Spinal cord (tissue), 10 donors: ENCODE measurements at places on chromosomes 3 and 15. TPM values are rescaled to one million over a fixed set of nuclear protein-coding genes. Genes with fewer than 3 reads are reported as not detected.

GRCh38 chr3:170180079-170180907, 1.2 kb downstream of the PHC3 start:
- H3K36me3 ChIP-seq = peaks cover 24% of the 10 kb centered on the region
- peak overlapping the region; percentile 94 for H3K27ac ChIP-seq
- no peak for DNase-seq
- H3K4me1 ChIP-seq = peaks cover 5% of the 10 kb centered on the region
- no peaks in the 10 kb centered on the region for H3K27me3 ChIP-seq
- peak overlapping the region; percentile 88 for H3K4me3 ChIP-seq

GRCh38 chr3:196377321-196377720, 39.1 kb upstream of the TM4SF19 start:
- no peak overlapping the region for H3K4me3 ChIP-seq
- H3K27me3 ChIP-seq = no peaks in the 10 kb centered on the region
- H3K36me3 ChIP-seq = peaks cover 19% of the 10 kb centered on the region
- DNase-seq = no peak
- no peak overlapping the region for H3K27ac ChIP-seq

DNA sequence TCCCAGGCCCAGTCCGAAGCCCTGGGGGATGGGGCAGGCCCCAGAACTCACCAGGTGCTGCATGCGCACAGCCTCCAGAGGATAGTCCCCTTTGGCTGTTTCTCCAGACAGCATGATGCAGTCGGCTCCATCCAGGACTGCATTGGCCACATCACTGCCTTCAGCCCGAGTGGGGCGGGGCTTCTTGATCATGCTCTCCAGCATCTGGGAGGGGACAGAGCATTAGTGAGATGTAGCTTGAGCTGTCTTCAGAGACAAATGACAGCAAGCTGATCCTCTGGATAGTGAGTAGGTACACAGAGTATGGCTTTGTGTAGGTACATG, 9.1 kb upstream of the GRAMD2A start:
- no peak overlapping the region for H3K4me3 ChIP-seq
- DNase-seq = no peak

Gene STAC
- 7.2 TPM for polyA plus RNA-seq

- no peak overlapping the region for H3K27ac ChIP-seq
- no peak overlapping the region for H3K4me3 ChIP-seq
- DNase-seq = no peak
- H3K4me1 ChIP-seq = no peaks in the 10 kb centered on the region
- no peaks in the 10 kb centered on the region for H3K27me3 ChIP-seq
- H3K36me3 ChIP-seq = no peaks in the 10 kb centered on the region
Observed at GRCh38 chr3:113377158-113377557, 64.1 kb downstream of the CFAP44 start.

DNA sequence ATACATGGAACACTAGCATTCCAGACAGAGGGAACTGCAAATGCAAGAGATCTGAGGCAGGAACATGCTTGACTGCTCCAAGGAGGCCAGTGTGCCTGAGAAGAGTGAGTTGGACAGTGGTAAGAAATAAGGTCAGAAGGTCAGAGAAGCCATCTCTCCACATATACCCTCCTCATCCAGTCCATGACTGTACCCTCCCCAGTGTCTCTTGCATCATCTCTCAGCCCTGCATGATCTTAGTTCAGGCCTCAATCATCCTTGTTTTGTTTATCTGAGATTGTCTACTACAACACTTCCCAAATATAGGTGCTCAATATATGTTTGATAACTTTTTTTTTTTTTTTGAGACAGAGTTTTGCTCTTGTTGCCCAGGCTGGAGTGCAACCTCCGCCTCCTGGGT, 5.5 kb upstream of the RSL24D1 start:
- H3K27me3 ChIP-seq = no peaks in the 10 kb centered on the region
- no peak overlapping the region for H3K4me3 ChIP-seq
- DNase-seq = no peak
- H3K36me3 ChIP-seq = no peaks in the 10 kb centered on the region

- no peak overlapping the region for H3K4me3 ChIP-seq
- DNase-seq = no peak
- no peak overlapping the region for H3K27ac ChIP-seq
- H3K36me3 ChIP-seq = no peaks in the 10 kb centered on the region
- H3K27me3 ChIP-seq = no peaks in the 10 kb centered on the region
- H3K4me1 ChIP-seq = no peaks in the 10 kb centered on the region
Observed at GRCh38 chr3:43917361-43917760, 226.6 kb downstream of the ABHD5 start.

Gene NOX5
- polyA plus RNA-seq = 0.81 TPM

DNA sequence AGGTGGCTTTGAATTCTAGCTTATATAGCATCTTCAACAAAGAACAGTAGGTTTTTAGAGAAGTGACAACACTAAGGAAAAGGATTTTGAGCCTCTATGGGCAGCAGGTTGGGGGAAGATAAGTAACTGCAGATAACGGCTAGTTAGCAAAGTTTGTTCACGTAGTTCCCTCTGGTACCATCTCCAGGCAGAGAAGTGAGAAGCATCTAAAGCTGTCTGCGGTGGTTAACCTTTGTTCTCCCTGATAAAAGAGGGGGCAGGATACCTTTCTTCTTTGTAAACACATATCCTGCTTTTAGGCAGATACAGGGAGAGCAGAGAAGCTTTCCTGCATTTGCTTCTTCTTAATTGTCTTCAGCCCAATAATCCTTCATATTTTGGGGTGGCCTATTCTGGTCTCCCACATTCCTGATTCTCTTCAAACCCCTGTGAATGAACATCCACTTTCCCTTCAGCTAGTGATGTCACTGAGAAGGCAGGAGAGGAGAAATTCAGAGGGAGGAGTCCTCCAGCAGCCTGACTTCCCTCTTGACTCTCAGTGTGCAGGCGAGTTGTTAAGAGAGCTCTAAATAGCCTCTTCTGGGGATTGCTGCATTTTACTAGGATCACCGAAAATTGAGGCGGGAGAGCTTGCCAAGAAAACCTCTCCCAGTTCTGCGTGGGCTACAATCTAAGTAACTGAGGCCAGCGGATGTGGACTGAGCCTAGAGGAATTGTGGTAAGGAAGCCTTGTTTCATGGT, 393.7 kb upstream of the C2CD4B start:
- no peaks in the 10 kb centered on the region for H3K27me3 ChIP-seq
- DNase-seq = no peak
- H3K4me3 ChIP-seq = no peak overlapping the region
- H3K4me1 ChIP-seq = no peaks in the 10 kb centered on the region

- DNase-seq = no peak
- no peaks in the 10 kb centered on the region for H3K27me3 ChIP-seq
- H3K27ac ChIP-seq = no peak overlapping the region
- H3K4me3 ChIP-seq = no peak overlapping the region
- H3K4me1 ChIP-seq = peaks cover 45% of the 10 kb centered on the region
- no peaks in the 10 kb centered on the region for H3K36me3 ChIP-seq
Observed at GRCh38 chr15:70257573-70258248, 160.0 kb upstream of the TLE3 start.

DNA sequence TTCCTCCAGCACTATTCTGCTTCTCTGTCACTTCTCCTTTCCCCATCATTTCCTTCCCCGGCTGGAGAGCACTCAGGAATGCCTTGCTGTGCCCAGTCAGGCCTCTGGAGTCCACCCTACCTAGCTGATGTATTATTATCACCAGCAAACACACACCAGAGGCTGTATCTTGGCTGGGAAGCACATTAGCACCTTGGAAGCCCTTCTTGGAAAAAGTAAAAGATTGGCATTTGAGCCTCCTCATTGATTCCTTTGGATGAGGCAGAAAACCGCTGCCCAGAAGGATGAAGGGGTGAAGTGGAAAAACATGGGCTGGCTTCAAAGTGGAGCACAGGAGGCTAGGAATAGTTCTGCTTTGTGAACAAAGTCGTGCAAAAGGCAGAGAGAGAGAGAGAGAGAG, 244.3 kb downstream of the RPLP1 start:
- H3K27ac ChIP-seq = no peak overlapping the region
- no peaks in the 10 kb centered on the region for H3K36me3 ChIP-seq
- H3K4me1 ChIP-seq = peaks cover 10% of the 10 kb centered on the region

DNA sequence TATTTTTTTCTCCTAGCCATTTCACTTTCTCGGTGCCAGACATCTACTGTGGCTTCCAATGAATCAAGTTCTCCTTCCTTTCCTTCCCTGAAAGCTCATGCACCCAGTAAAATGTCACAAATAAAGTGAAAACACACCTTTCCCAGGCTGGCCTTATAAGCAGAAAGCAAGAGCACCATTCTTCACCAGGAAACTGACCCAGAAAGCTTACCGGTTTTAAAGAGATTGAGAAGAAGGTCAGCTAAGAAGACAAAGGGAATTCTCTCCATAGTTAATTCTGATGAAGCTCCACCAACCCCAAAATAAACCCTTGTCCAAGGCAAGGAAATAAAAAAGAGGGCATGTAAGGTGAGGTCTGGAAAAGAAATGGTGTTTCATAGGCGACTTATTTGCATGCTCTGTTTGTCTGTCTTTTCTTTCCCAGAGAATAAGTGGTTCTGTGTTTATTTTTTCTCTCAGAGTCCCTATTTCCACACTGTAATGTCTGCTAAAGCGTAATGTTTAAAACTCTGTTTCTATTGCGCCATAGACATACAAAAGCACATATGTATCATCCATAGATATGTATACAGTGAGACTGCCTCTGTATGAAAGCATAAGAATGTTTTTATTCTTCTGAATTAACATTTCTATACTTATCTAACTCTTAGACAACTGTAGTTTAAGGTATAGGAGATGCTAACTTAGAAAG, 2.8 kb downstream of the LSAMP start:
- H3K27me3 ChIP-seq = no peaks in the 10 kb centered on the region
- H3K4me3 ChIP-seq = peak overlapping the region; percentile 79
- H3K36me3 ChIP-seq = no peaks in the 10 kb centered on the region
- H3K4me1 ChIP-seq = peaks cover 9% of the 10 kb centered on the region

Gene SH3GL3
- 94.1 TPM for polyA plus RNA-seq

Gene SLC9C1
- polyA plus RNA-seq = 0.40 TPM

DNA sequence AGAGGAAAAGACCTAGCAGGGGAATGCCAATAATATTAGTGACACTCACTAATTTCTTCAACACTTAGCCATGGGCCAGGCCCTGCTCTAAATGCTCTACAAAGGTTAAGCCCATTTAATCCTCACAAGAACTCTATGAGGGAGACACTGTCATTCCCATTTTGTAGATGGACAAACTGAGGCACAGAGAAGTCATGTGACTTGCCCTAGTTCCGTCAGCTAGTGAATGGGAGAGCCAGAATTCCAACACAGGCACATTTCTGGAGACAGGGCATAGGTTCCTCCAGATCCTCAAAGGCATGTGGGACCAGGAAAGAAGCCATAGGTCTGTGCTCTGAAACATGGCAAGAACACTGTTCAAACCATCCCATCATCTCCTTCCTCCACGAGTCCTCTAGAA, 31.5 kb downstream of the LOXL1 start:
- DNase-seq = no peak
- no peaks in the 10 kb centered on the region for H3K4me1 ChIP-seq
- H3K27me3 ChIP-seq = no peaks in the 10 kb centered on the region
- peaks cover under 1% of the 10 kb centered on the region for H3K36me3 ChIP-seq

Gene AAGAB
- 40.9 TPM for polyA plus RNA-seq

DNA sequence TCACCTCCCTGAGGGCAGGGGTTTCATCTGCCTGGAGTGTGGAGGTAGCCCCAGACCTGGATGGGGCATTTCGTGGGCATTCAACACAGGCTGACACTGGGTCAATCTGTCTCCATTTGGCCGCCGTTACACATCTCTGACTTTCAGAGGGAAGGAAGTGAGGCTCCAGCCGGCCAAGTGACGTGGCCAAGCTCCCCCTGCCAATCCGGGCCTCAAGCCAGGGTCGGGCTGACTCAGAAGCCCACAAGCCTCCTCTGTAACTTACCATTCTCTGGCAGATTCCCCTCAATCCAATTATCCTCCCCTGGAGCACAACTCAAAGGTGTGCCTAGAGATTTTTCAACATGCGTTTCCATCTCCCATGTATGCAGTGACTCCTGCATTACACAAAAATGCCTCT, 227.6 kb downstream of the KLF13 start:
- no peak for DNase-seq
- H3K27me3 ChIP-seq = no peaks in the 10 kb centered on the region
- peaks cover 31% of the 10 kb centered on the region for H3K36me3 ChIP-seq
- H3K27ac ChIP-seq = no peak overlapping the region
- H3K4me3 ChIP-seq = no peak overlapping the region
- H3K4me1 ChIP-seq = peaks cover 3% of the 10 kb centered on the region

- H3K4me1 ChIP-seq = peaks cover 7% of the 10 kb centered on the region
- H3K4me3 ChIP-seq = peak overlapping the region; percentile 91
- peaks cover 9% of the 10 kb centered on the region for H3K27me3 ChIP-seq
- H3K36me3 ChIP-seq = no peaks in the 10 kb centered on the region
- H3K27ac ChIP-seq = no peak overlapping the region
- no peak for DNase-seq
Observed at GRCh38 chr3:108088697-108089096, 2.1 kb downstream of the CD47 start.

DNA sequence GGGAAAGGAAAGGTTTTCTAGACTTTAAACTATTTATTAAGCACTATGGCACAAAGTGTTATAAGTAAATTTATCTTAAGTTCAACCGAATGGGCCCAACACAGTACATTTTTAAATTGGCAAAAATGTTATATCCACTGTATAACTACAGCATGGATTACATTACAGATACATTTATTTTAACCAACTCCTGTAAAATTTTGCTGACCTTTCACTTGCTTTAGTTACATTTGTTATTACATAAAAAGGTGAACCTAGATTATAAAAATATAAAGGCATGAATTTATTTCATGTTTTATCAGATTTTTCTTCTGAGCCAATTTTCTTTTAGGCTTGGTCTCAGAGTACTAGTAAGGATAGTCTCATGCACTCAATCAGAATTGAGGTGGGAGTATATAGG, 221.9 kb upstream of the GBE1 start:
- no peaks in the 10 kb centered on the region for H3K27me3 ChIP-seq
- H3K27ac ChIP-seq = no peak overlapping the region
- H3K4me1 ChIP-seq = no peaks in the 10 kb centered on the region
- H3K4me3 ChIP-seq = no peak overlapping the region
- H3K36me3 ChIP-seq = no peaks in the 10 kb centered on the region

DNA sequence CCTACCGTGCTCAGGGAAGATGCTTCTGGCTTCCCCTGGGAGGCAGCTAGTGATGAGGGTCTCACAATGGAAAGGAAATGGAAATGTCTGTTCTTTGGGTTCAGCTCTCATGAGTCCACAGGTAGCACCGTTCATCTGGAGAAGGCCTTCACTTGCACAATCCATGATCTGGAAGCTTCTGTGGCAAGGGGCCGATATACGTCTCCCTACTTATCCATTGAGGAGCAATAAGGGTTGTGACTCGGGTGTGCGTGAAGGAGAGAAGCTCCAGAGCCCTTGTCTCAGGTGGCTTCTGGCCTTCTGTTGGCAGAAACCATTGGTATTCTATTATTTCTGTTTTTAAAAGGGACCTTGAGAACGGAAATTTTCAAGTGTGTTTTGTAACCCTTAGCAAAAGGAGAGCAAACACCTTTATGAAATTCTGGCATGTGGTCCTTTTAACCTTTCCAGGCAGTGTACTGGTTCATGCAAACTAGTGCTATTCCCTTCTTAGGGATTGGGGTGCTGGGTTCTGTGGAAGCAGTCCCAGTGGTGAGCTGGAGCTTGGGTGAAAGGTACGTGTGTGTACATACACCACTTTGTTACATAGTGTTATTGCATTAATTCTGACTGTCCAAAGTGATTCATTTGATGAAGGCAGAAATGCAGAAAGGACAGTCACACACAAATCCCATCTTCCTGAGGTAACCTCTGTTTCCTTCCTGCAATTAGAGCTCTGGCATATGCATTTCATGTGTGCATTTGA, 32.5 kb downstream of the KLF13 start:
- H3K27me3 ChIP-seq = no peaks in the 10 kb centered on the region
- no peak for DNase-seq
- peaks cover 15% of the 10 kb centered on the region for H3K36me3 ChIP-seq
- H3K4me3 ChIP-seq = no peak overlapping the region
- no peak overlapping the region for H3K27ac ChIP-seq
